Skin of body (tissue), 3 donors: ENCODE measurements at places on chromosomes 7 and 10.

DNA sequence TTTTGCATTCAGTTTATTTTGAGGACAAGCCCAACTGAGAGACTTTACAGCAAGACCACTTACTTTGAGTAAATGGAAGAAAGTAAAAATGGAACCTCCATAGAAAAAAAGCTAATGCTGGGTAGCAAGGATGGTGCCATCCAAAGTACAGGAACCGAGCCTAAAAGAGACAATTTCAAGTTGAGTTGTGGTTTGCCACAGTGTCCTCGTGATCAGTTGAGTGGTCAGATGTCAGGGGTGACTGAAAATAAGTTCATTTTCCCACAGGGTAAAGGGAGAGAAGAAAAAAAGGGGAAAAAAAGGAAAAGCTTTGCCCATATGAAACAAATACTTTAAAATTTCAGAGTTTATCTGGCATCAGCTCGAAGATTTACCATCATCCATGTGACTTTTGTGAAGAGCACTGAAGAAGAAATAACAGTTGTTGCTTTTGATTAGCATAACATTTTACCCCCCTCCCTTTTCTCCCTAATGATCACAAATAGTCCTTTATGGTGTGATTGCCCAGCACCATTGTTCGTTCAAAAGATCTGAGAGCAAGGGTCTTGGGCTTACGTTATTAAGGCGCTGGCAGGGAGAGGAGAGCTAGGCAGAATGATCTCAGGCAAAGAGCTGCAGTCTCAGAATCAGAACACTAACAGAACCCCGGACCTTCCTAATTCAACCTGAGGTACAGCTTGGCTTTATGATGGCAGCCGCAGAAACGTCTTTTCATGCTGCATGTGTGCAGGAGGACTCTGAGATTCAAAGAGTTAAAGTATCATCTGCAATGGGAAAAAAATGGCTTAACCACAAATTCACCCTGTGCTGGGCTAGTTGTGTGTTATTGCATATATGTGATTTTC lies 338.1 kb downstream of the RNLS start:
- no peak for DNase-seq

- DNase-seq = no peak
Observed at GRCh38 chr10:91162050-91162494, 58.4 kb upstream of the PCGF5 start.

DNA sequence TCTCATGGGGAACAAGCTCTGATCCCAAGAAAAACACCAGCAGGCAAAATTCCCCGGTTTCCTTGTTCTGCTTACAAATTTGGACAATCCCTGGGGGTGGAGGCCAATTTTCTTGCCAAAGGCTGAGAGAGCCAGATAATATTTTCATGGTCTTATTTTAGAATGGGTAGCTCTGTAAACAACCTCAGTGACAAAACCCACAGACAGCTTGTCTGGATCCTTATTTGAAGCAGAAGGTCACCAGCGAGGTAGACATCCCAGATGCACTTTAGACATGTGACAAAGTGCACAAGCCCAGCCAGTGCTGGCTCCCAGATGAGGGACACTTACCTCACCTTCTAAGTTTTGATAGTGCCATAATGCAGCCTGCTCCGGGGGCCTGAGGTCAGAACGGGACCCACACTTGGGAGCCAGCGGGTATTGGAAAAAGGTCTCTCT lies 102.6 kb upstream of the DDC start:
- no peak for DNase-seq

DNA sequence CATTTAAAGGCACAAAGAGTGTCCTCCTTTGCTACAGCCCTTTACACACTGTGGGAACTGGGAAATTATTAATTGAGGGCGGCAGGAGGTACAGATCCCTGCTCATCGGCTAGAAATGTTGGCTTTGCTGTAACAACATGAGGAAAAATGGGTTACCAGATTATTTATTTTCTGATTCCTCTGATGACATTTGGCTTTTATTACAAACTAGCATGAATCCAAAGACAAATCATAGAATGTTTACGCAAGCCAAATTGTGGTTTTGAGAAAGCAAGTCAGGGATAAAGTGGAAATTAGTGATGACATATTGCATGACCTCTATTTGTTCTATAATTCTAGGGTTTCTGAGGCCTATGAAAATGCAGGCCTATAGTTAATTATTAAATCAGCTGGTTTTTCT lies 126.1 kb upstream of the TMEM196 start:
- peak; percentile 31 for DNase-seq

DNA sequence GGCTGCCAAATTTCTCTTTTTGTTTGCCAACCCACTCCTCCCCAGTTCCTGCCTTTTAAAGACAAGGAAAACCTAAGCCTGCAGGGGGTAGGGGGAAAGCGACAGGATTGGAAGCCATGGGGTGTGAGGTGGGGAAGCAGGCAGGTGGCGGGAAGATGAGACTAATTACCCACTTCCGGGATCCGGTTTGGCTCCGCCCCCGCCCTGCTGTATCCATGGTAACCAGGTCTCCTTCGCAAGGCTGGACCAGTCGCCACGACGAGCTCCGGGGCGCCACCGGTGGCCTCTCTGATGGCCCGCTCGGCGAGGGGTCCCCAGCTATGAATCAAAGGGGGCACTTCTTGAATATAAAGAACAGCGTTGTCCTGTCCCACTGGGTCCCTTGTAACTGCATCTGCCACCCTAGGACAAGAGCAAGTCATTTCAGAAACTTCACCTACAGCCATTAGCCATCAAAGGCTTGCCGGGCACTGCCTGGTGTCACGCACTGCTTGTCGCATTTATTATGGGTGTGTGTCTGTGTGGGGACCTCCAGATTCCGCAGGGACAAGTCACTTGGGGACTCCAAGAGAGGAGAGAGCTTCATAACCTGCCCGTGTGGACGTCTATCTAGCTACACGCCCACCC lies 55.4 kb upstream of the LMTK2 start:
- DNase-seq = no peak

GRCh38 chr10:86419101-86419500 lies 52.5 kb upstream of the GRID1 start:
- no peak for DNase-seq

DNA sequence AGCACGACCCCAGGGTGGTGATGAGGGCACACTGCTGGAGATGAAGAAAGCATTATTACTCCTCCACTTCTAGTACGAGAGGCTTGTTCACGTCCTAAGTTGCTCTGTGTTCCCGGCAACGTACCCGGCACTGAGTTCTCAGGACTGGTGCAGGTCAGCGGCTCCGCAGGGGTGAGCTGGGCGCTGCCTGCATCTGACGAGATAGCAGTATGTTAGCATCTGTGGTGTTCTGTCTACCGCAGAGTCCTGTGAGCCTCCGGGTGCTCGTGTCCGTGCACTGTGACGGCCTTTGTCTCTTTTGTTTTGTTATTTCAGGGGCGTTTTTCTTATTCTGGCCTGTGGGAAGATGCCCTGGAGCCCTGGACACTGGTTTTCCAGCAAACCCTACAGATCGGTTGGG lies 507.8 kb downstream of the DNAJB6 start:
- no peak for DNase-seq

GRCh38 chr10:86210416-86210815 lies 156.2 kb downstream of the GRID1 start:
- no peak for DNase-seq

DNA sequence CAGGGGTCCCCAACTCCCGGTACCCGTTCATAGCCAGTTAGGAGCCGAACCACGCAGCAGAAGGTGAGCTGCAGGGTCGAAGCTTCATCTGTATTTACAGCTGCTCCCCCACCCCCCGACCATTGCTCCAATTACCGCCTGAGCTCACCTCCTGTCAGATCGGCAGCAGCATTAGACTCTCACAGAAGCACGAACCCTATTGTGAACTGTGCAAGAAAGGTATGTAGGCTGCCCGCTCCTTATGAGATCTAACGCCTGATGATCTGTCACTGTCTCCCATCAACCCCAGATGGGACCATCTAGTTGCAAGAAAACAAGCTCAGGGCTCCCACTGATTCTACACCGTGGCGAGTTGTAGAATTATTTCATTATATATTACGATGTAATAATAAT lies 14.6 kb upstream of the AZGP1 start:
- no peak for DNase-seq

DNA sequence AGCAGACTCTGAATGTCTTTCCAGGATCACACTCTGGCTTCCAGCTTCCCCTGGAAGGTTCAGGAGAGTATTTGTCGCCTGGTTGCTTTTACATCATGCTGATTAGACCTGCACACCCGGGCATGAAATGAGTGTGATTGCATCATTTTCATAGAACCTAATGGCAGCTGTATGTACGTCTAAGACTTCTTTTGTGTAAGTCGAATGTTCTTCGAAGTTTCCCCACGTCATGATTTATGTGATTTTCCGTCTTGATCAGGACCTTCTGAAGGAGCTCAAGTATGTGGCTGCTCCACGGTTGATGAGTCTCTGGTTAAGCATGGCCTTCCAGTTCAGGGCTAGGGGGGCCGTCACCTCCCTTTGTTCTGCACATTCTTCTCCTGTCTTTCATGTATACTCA lies 4.5 kb downstream of the EIF4H start:
- no peak for DNase-seq

DNA sequence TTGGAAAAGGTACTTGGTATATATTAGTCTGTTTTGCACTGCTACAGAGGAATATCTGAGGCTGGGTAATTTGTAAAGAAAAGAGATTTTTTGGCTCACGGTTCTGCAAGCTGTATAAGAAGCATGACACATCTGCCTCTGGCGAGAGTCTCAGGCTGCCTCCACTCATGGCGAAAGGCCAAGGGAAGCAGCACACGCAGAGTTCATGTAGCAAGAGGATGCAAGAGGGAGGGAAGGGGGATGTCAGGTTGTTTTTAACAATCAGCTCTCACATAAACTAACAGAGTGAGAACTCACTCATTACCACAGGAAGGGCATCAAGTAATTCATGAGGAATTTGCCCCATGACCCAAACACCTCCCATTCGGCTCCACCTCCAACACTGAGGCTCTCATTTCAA lies 484.8 kb upstream of the DPP6 start:
- DNase-seq = peak; percentile 79

DNA sequence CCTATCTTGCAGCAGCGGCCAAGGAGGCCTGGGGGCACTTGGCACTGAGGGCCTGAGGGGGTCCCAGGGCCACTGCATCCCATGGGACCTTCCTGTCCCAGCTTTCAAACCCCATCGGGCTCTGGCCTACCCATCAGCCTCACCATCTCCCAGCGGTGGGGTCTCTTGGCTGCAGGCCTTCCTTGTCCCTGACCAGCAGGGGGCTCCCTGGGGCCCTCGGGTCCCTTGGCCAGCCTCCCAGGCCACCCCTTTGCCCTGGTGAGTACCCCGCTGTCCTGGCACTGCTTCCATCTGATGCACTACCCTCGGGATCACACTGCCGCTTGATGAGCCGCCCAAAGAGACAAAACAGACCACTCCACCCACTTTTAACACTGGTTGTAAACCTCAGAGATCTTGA lies 43.5 kb downstream of the YKT6 start:
- no peak for DNase-seq
